ENCODE measurements at places on chromosomes 3 and 15.

DNA sequence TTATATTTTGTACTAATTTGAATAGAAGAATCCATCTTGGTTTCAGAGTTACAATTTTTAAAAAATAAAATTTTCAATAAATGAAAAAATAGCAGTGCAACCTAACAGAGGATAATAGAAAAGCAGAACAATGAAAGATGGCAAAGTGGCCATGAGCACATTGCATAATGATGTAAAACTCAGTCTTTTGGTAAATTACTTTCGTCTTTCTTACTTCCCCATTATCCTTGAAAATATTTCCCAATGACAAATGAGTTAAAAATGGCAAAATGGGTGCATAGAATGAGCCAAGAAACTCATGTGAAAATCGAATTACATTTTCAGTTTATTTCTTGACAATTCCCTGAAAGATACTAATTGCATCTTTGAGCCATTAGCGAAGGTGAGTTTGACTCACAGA, 236.4 kb downstream of the CDIN1 start:
- no peak for DNase-seq

GRCh38 chr3:173902871-173903270, 505.3 kb downstream of the NLGN1 start:
- DNase-seq, result no peak

DNA sequence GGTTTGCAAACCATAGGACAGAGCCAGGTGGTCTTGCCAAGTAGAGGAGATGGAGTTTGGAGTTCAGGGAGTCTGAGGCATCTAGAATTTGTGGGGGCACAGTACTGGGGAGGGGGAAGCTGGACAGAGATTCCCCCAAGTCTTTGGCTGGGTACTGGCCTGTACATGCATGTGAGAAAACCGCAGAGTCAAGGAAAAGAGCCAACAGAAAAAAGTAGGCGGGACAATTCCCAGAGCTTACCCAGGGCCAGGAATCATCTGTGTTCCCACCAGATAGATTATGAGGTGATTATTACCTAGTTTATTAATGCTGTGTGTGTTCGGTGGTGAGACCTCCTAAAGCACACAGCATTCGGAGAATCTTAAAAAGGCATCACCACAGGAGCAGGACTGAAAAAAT, 11.3 kb downstream of the LYSMD4 start:
- no peak for DNase-seq

DNA sequence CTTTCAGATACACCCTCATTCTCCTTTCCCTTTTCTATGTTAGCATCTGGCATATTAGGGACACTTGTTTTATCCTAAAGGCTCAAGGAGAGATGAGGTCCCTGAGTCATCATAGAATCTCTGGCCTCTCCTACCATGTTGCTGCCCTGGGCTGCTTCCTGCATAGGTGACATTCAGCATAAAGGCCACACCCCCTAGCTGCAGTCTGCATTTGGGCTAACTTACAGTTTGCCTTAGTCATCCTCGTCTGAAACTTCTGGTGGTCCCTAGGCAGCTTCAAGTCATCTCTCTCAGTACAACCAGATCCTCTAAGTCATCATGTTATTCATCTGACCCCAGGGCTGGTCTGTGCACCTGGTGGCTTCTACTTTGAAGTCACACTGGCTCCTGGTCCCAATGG, 982.7 kb upstream of the NR2F2 start:
- no peak for DNase-seq

DNA sequence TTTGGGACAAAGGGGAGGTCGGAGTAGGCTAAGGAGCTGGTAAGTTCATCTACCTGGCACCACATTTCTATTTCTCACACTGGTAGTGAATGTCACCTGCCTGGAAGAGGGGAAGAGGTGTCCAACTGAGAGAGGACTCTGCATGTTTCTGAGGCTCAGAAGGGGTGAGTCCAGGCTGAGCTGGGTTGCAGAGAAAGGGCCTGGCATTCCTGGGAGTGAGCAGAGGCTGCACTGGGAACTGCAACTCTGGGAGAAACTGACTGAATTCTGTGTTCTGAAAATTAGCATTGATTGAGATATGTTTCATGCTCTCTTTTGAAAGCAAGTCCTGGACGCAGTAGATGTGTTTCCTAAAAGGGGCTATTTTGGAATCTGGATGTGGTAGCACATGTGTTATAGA, 32.3 kb upstream of the ARNT2 start:
- no peak for DNase-seq

- DNase-seq, result no peak
These were observed 3.3 kb upstream of the SLC38A3 start for GRCh38 chr3:50201573-50202315.

DNA sequence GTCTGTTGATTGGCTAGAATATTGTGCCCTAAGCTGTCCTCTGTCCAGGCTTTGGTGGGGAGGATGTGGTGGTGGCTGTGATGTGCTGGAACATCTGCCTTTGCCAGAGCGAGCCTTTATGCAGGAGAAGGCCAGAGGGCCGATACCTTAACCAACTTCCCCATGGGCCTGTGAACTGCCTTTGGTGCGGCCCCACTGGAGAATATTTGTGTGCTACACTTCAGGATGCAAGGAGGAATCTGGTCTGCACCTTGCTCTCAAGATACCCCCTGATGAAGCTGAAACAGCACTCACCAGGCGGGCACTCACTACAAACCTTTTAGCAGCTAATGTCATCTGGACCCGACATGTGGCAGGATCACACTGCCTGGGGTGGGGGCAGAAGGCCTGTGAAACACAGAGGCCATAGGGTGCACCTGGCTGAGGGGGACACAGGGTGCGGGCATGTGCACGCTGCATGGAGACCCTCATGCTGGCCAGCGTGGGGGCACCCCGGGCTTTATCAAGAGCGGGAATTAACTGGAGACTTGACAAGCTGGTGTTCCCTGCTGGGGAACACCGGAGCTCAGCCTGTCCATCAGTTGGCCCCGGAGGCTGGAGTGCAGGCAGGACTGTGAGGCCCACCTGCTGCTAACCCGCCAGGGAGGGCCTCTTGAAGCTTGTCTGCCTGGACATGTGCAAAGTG, 16.4 kb downstream of the PRR23E start:
- no peak for DNase-seq

GRCh38 chr3:120227710-120228347, 57.2 kb downstream of the GPR156 start:
- no peak for DNase-seq

GRCh38 chr3:100467133-100467532, 25.3 kb upstream of the TMEM45A start:
- DNase-seq, result no peak

- DNase-seq, result no peak
These were observed 323.5 kb downstream of the VPS13C start for GRCh38 chr15:61736790-61737189.

DNA sequence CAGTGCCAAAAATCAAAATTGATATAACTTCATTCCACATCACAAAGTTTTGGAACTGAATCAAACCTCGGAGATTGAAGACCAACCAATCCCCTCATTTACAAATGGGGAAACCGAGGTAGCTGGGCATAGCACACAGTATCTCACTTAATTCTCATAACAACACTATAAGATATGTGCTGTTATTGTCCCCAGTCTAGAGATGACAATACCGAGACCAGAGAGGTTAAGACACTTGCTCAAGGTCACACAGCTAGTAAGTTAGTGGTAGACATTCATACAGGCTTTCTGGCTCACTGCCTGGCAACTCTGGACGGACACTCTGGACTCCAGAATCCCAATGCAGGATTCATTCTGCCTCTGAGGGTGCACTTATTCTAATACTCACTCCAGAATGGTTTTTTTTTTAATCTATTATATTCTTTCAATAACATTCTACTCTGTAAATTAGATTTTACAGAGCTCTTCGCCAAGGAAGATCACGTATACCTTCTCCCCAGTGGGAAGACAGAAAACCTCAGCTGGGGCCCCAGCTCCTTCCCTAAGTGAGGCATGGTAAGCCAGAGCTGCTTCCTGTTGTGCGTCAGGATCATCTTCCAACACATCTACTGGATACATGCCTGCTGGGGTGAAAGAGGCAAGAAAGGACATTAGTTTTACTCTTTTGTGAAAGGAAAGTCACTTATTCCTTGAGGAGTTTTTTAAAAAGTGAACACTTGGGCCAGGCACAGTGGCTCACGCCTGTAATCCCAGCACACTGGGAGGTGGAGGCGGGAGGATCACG, 128.4 kb upstream of the IGF1R start:
- DNase-seq, result no peak

- no peak for DNase-seq
These were observed 239.7 kb downstream of the UBE2E2 start for GRCh38 chr3:23442598-23443383.

DNA sequence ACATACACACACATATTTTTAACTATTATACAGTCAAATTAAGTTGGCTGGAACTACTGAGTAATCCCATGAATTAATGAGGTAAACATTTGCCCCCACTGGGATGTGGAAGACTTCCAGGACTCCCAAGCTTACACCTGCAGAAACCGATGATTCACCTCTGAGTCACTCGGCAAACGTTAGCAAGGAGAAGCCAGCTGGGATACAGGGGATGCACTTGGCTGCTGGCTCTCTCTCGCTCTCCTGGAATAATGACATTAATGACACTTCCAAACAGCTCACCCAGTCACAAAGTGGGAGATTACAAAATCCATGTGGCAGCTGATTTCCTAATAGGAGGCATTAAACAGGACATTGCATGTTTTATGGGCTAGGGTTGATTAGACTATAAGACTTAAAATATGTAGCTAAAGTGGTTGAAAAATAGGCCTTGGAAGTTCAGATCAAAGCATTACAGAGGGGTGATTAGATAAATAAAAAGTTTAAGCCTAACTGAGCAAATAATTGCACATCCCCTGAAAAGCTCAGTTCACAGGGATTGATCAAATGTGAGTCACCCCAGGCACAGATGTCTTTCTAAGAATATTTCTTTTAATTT, 500.9 kb downstream of the SOX2 start:
- peak; percentile 99 for DNase-seq

- peak; percentile 90 for DNase-seq
These were observed at the start of gene BCHE for GRCh38 chr3:165837058-165837525. TSS of gene BCHE (minus strand) at chr3:165837423. CDS start at chr3:165831033, 6,390 bp downstream.

GRCh38 chr3:161093895-161094294, 11.3 kb downstream of the B3GALNT1 start:
- DNase-seq, result no peak

- no peak for DNase-seq
These were observed 329.8 kb upstream of the NAALADL2 start for GRCh38 chr3:174529298-174529697.

DNA sequence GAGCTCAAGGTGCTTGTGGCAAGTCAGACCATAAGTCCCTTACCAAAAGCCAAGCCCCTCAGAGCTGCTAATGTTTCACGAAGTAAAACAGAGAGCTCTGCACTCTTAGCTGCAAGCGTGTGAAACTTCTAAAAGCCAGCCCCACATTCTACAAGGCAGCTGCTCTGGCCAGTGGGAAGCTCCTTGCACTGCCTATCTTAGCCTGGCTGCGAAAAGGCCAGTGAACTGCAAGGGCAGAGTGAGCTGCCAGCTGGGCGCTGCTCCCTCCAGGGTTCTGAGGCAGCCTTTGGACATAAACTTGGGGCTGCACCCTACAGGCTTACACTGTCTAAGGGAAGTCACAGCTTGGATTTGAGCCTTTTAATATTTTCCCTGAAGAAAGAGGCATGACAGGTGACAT, 2.2 kb upstream of the MUSTN1 start:
- no peak for DNase-seq

DNA sequence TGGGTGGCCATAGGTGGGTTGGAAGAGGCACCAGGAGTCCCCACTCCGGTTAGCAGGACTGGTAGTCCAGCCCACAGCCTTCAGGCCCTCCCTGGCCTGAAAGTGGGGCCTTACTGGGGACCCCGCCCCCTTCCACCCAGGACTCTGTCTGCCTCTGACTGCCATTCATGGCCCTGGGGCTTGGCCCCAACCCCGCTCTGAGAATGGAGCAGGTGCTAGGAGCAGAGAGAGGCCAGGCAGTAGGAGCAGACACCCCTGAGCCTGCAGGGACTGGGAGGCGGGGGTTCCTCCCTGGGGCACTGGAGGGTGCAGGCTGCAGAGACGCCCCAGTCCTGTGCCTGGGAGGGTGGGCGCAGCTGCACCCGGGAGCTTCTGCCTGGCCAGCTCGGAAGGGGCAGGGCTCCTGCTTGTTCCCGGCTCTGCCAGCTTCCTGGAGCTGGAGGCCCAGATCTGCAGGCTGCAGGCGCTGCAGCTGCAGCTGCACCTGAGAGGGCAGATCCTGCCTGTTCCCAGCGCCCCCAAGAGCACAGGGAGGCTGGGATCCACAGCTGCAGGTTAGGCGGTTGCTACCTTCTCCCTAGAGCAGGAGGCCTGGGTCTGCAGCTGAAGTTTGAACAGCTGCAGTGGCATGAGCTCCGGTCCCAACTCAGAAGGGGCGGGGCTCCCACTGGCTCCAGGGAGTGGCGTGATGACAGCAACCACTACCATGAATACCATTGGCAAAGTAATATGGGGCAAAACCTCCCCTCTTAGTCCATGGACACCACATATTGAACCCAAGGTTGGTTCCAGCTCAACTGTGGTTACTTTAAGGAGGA, 194.7 kb downstream of the SQOR start:
- DNase-seq, result peak; percentile 64

DNA sequence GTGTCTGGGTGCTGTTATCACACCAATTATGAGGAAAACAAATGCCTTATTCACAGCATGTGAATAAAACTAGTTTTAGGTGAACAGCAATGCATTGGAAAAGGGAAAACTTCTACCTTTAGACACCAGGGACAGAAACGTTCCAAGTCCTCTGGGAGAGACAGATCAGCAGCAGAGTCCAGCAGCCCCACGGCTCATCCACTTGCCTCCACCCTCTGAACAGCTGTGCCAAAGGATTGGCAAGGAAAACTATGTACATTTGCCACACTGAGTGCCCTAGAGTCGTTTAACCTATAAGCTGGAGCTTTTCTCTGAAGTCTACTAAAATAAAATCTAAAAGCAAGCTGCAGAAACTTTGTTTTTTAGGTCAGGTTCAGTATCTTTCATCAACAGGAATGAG, 107.7 kb upstream of the EIF1B start:
- no peak for DNase-seq

- DNase-seq, result no peak
These were observed 94.8 kb downstream of the FLNB start for GRCh38 chr3:58102976-58103451.

GRCh38 chr3:178195824-178196223, 340.4 kb upstream of the KCNMB2 start:
- no peak for DNase-seq

- DNase-seq, result peak; percentile 23
These were observed 41.0 kb downstream of the ABHD2 start for GRCh38 chr15:89129123-89129815.

- DNase-seq, result no peak
These were observed 152.9 kb downstream of the ATP10A start for GRCh38 chr15:25710184-25710583.

DNA sequence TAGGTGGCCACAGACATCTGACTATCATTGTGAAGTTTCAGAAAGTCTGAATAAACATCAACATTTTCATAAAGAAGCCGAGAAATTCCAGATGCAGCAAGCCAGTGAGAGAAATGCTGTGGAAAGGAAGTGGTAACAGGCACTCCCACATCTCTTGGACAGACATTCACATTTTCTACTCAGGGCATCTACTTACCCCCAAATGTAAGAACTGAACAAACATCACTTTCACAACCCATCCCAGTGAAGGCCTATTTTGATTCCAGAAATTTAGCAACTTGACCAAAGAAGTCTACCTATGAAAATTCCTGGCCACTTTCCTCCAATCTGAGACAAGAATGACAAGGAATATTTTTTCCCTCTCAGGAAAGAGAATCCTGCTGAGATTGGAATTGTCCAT, 224.8 kb upstream of the DCBLD2 start:
- DNase-seq, result no peak
